ENCODE measurements at places on chromosomes 1 and 21.

- no peak for DNase-seq
Observed at GRCh38 chr1:59064592-59064991, 232.3 kb upstream of the FGGY start.

DNA sequence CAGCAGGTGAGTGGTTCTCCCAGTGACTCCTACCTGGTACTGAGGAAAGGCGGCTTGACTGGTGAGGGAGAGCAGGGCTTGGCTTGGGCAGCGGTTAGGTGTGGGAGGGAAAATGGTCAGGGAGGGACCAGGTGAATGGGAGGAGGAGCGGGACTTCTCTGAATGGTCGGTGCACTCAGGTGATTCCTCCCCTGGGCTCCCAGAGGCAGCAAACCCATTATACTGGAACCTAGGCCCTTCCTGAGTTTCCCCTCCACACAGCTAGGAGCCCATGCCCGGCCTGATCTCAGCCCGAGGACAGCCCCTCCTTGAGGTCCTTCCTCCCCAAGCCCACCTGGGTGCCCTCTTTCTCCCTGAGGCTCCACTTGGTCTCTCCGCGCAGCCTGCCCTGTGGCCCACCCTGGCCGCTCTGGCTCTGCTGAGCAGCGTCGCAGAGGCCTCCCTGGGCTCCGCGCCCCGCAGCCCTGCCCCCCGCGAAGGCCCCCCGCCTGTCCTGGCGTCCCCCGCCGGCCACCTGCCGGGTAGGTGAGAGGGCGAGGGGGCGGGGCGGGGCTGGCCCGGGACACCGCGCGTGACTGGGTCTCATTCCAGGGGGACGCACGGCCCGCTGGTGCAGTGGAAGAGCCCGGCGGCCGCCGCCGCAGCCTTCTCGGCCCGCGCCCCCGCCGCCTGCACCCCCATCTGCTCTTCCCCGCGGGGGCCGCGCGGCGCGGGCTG is 2.3 kb downstream of the ARTN start:
- no peak for DNase-seq

DNA sequence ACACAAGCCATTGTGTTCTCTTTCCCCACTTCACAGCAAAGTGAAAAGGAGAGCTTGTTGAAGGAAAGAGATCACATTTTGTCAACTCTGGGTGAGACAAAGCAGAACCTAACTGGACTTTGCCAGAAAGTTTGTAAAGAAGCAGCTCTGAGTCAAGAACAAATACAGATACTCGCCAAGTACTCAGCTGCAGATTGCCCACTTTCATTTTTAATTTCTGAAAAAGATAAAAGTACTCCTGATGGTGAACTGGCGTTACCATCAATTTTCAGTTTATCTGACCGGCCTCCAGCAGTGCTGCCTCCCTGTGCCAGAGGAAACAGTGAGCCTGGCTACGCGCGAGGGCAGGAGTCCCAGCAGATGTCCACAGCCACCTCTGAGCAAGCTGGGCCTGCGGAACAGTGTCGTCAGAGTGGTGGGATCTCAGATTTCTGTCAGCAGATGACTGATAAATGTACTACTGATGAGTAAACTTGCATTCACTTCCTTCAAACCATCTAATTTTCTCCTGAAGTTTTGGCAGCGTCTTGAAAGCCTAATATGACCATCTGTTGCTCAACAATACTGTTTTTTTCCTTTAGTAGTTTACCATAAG is 43.7 kb downstream of the BACH1 start:
- DNase-seq: no peak

DNA sequence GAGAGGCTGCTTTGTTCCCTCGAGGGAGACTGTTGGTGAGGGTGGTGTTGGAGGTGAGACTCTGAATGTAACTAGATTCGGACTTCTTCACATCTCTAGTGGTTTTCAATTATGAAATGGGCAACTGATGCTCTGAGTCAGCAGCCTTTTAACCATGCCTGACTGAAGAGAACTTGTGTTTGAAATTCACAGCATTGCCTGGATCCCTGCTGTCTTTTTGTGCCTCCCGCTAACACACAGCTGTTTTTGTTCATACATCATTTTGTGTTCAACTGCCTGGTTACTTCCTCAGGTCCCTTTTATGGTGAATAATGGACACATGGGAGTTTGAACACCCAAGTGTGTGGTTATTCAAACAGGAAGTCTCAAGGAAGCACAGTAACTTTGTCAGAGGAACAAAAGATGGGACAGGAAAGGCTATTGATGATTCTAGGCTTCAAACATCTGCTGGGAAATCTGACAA is 16.8 kb downstream of the LAMC1 start:
- no peak for DNase-seq

- DNase-seq: no peak
Observed at GRCh38 chr1:26237230-26237966, 3.4 kb downstream of the CEP85 start.

GRCh38 chr1:33257207-33257771 is 997 bp downstream of the ZNF362 start:
- no peak for DNase-seq

GRCh38 chr1:40861224-40862003 is 749 bp downstream of the CITED4 start:
- DNase-seq: peak; percentile 44

DNA sequence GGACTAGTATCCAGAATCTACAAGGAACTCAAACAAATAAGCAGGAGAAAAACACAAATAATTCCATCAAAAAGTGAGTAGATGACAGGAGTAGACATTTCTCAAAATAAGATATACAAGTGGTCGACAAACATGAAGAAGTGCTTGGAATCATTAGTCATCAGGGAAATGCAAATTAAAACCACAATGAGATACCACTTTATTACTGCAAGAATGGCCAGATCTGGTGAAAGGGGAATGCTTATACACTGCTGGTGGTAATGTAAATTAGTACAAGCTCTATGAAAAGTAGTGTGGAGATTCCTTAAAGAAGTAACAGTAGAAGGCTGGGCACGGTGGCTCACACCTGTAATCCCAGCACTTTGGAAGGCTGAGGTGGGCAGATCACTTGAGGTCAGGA is 73.8 kb downstream of the POU2F1 start:
- no peak for DNase-seq

- no peak for DNase-seq
Observed at GRCh38 chr1:244230470-244230869, 179.4 kb downstream of the ZBTB18 start.

GRCh38 chr1:204405988-204406387 is 5.6 kb downstream of the PPP1R15B start:
- no peak for DNase-seq

GRCh38 chr1:19528438-19528837 is 43.1 kb upstream of the CAPZB start:
- DNase-seq: no peak

DNA sequence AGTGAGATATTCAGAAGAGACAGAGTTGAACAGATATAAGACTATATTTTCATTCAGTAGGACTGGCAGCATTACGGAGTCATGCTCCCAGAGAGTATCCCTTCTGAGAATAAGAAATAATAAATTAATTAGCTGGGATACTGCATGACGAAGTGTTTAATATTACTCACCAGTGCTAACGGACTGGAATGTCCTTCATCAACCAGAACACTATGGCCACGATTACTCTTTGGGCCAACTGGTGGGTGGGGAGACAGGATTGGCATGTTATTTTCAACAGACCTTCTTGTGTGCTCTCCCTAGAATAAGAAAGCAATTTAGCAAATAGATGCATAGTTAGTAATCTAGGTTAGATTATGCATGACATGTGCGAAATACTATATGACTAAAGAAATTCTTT is 32.4 kb downstream of the ERICH3 start:
- no peak for DNase-seq

- no peak for DNase-seq
Observed at GRCh38 chr1:86489242-86489878, 20.6 kb downstream of the CLCA1 start.

DNA sequence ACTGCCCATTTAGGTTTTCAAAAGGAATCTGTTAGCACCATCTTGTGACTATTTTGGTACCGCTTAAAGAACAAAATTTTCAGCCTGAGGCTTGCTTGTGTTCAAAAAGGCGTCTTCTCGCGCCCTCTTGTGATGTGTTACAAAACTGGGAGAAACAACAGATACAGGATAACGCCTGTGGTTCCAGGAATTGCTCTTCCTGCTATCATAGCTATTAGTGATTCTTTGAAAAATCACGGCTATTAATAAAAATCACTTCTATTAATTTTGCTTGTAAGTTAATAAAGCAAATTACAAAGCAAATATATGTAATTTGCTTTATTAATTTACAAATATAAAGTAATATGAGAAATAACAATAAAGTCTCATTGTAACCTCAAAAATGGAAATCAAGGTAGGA is 82.2 kb upstream of the ABCD3 start:
- peak; percentile 70 for DNase-seq

DNA sequence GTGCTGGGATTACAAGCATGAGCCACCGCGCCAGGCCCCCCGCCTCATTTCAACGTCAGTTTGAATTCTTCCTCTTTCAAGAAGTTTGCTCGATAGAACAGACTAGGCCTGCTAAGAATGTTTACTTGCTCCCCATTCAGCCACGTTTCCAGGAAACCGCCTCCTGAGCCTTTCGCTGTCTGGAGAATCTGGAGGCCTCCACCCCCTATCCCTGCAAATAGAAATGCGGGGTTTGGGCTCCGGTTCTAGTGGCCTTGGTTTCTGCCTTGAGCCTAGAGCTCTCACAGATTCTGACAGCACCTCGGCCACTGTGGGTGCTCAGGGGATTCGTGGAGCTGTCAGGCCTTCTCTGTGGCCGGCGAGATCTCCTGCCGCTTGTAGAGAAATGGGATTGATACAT is 84.3 kb downstream of the UBIAD1 start:
- DNase-seq: no peak

DNA sequence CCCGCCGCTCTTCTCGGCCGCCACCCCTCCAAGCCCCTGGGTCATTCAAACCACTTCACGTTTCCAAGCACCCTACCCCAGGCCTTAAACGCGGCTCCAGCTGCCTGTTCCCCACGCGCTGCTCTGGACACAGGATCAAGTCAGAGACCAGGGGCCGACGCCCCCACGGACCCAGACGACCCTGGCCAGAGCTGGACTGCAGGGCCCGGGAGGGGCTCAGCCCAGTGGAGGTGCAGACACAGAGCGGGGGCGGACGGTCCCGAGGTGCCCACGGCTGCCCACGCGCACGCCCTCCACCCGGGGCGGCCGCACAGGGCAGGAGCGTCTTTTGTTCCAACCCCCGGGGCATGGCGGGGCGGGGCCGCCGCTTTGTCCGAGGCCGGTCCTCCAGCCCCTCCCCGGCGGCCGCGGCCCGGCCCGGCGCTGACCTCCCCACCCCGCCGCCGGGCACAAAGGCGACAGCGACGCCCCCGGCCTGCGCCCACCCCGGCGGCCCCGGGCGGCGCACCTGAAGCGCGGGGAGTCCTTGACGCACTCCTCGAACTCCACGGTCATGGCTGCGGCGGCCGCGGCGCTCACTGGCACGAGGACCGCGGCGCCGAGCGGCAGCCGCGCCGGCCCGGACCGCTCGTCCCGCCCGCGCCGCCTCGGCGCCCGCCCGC is 338 bp downstream of the ACAP3 start:
- no peak for DNase-seq

- DNase-seq: no peak
Observed at GRCh38 chr1:181044449-181044966, 10.7 kb downstream of the MR1 start.

GRCh38 chr1:151811181-151811580 is 6.0 kb upstream of the LINGO4 start:
- DNase-seq: no peak

- DNase-seq: no peak
Observed at GRCh38 chr1:22527122-22527521, 36.2 kb upstream of the EPHA8 start.

GRCh38 chr1:108048301-108049177 is 83.6 kb upstream of the VAV3 start:
- DNase-seq: no peak
